ENCODE measurements at places on chromosomes 2 and 18.

DNA sequence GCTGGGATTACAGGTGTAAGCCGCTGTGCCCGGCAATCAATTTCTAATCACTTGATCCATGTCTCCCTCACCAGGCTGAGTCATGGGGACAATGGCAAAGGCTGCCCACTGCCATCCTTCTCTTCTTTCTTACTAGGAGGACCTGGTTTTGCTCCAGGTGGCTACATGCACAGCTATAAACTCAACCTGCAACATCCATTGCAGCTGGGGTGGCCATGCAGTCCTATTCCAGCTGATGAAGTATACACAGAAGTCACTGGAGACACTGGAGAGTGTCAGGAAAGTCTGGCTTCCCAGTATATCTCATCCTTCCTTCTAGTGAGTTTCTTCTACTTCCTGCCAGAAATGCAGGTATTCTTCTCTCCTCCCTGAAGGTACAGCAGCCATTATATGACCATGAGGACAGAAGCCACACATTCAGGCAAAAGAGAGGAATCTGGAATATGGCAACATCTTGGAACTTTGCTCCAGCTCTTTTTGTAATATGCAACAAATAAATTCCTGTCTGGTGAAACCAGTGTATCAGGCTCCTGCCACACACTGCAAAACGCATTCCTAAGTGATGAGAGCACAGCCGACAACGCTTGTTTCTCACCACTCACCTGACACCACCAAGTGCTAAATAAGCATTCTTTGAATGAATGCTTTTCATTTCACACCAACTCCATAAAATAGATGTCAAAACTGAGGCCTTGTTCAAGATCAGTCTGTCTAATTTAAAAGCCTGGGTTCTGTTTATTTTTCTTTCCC lies 32.3 kb downstream of the SCTR start:
- DNase-seq = peak; percentile 18

DNA sequence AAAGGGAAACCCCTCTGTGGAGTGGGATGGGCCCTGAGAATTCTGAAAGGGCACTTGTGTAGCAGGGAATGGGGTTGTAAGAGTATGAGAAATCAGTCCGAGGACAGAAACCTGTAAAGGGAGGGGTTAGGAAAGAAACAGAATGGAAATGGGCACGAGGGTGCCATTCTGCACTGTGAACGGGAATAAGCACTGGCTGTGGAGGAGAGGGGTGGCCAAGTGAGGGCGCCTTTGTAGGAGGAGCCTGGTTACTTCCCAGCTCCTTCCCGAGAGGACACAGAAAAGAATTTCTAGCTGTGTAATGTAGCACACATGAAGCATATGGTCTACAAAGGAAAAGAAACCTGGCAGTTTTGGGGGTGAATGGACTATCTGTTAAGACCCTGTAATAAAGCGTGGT lies 53.4 kb downstream of the POLR1A start:
- no peak for DNase-seq

GRCh38 chr2:71505086-71505769 lies 51.9 kb downstream of the DYSF start:
- peak; percentile 28 for DNase-seq

DNA sequence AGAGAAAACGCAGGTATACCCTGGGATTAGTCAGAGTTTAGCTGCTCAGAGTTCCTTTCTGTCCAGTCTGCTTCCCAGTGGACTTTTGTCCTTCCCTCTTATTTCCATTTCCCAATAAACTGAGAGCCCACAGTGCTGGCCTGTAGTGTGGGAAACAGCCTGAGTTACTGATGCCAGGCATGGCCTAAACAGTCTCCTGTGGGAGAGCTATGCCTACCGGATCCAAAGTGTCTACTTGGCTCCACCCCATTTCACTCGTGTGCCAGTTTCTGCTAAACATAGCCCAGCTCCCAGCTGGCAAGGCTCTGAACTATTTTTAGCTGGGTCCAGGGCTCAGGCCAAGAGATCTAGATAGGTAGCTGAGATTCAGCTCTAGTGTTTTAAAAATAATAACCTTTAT lies 15.6 kb upstream of the PPP1CB start:
- no peak for DNase-seq

- no peak for DNase-seq
These were observed 80.4 kb downstream of the ARMC9 start for GRCh38 chr2:231278868-231279267.

DNA sequence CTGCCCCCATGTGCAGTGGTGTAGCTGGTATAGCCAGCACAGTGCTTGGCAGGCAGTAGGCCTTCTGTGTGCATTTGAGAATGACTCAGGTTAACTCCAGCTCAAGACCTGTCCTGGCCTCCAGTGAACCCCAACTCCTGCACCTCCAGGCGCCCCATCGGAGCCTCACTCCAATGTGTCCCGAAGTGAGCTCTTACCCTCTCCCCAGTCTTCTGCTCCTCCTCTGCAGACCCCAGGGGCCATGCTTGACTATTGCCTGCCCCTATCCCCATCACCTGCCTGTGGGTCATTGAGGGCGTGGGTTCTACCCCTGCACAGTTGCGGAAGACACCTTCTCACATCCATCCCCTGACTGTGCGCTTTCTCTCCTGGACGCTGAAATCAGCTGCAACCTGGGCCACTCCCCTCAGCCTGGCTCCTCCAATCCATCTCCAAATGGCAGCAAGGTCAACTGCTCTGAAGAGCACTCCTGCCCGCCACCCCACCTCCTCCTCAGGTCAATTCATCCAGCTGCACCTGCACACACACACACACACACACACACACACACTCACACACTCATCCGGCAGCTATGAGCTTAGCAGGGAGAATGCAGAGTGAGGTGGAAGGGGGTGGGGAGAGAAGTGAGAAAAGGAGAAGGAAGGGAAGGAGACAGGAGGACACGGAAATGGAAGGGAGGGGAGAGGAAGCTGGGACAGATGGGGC lies 130.3 kb upstream of the GLI2 start:
- peak; percentile 86 for DNase-seq

DNA sequence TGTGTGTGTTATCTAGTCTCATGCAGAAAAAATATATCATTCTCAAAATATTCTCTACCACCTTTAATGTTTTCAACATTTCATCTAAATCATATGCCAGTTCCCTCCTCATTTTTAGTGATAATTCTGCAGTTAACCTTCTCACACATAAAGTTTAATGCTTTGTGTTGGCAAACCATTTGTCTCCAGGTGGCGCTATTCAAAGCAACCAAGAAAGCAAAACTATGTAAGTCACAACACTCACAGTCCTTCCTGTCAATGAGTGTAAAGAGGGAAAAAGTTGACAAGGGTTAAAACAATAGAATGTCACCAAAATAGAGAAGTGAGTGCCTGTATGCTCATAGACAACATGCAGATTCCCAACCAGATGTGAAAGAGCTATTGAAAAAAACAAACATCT lies 961.6 kb upstream of the LRRTM1 start:
- DNase-seq = no peak

DNA sequence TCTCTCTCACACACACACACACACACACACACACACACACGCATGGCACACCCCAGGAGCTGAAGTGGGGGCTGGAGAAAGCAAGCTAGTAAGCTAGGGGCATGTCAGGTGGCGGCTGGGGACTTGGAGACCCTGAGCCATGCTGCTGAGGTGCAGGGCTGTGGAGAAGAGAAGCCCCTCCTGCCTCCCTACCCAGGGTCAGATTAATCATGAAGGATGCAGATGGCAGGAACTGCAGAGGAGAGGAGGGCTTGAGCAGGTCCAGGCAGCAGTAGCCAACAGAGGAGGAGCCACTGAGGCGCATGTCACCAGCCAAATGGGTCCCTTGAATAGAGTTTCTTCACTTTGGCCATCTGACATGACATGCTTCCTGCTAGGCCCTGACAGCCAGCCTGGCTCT lies 9.6 kb downstream of the EDAR start:
- DNase-seq = no peak

DNA sequence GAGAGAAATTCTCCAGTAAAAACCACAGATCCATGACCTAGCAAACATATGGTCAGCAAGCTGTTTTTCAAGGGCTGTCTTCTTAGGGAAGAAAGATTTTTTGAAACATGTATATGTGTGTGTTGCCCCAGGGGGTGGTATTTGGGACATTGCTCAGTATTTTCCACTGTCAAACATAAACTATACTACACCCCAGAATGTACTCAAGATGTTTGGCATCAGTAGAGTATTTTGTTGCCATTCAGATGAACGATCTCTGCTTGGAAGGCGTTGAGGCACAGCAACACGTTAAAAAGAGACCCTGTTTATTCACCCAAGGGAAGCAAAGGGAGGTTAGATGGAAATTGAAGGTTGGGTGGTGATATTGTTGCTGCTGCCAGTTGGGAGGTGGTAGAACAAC lies 30.0 kb downstream of the EEF1B2 start:
- no peak for DNase-seq

DNA sequence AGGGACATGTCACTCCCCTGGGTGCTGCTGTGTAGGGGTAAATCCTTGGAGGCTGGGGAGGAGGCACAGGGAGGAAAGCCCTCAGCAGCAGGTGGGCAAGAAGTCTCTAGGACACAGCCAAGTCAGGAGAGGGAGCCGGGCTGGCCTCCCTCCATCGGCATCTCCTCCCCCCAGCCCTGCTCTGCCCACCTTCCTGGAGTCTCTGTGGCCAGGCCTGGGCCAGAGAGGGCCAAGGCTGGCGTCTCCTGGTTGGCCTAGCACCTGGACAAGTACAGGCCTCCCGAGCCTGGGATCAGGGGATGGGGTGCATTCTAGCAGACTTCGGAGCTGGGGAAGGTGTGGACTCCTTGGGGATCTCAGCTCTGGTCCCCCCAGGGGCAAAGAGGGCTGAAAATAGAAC lies 1.8 kb downstream of the SPEG start:
- DNase-seq = no peak

GRCh38 chr2:104501342-104501741 lies 352.6 kb upstream of the POU3F3 start:
- DNase-seq = no peak

DNA sequence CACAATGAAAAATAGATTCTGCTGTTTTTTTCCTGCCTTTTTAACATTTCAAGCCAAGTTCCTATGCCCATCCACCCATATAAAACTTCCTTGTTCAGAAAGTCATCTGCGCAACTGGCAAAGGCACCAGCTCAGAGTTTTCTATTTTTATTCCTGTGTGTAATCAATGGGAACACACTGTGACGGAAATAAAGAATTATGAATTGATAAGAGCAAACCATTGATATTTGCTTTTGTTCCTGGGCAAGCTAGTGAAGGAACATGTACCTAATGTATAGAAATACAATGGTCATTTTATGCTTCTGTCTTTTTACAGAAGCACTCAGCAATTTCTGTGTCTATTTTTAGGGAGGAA lies 30.8 kb upstream of the AAK1 start:
- no peak for DNase-seq

- DNase-seq = no peak
These were observed 51.1 kb upstream of the RAPH1 start for GRCh38 chr2:203586206-203586605.

GRCh38 chr2:20182241-20182931 lies 42.5 kb downstream of the SDC1 start:
- no peak for DNase-seq

GRCh38 chr18:70355620-70356385 lies 67.0 kb downstream of the SOCS6 start:
- DNase-seq = peak; percentile 73

- DNase-seq = no peak
These were observed 736.6 kb upstream of the HS6ST1 start for GRCh38 chr2:129055242-129055641.

DNA sequence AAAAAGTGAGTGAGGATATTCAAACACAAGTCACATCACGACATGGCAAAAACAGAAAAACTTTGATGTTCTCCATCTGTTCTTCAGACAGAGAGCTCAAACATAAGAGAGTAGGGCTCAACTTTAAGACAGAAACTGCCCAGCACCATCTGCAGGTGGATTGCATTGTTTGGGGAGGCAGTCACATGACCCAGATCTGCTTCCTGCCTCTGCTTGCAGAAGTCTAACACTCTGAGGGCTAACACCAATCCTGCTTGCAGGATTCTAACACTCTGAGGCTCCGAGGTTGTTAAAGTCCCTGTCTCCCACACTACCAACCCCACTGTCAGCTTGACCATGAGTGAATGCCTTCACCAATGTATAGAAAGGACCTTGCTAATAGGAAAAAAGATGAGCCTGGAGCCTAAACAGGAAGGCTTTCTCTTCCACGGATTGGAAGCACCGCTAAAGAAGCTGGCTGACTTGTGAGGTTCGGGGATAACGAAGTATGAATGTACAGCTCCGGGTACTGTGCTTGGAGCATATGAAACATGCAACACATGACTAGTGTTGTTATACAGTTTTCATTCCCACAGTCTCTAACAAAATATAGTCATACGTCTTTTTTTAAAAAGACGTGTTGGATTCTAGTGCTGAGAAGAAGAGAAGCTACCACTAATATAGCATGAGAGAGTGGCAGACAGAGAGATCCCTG lies 176.6 kb upstream of the CREB1 start:
- DNase-seq = peak; percentile 8

DNA sequence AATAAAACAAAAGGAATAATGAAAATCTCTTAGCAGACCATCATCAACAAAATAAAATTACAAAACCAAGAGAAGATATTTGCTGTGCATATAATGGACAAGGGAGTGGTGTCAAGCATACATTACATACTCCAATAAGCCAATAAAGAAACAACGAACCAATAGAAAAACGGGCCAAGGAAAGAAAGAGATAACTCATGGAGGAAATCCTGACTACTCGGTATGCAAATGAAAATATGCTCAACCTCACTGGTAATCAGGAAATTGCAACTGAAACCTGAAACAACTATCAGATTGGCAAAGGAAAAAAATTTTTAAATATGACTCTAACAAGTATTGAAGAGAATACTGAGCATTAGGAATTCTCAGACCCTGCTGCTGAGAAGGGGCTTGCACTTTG lies 84.7 kb downstream of the BCL2 start:
- DNase-seq = no peak

DNA sequence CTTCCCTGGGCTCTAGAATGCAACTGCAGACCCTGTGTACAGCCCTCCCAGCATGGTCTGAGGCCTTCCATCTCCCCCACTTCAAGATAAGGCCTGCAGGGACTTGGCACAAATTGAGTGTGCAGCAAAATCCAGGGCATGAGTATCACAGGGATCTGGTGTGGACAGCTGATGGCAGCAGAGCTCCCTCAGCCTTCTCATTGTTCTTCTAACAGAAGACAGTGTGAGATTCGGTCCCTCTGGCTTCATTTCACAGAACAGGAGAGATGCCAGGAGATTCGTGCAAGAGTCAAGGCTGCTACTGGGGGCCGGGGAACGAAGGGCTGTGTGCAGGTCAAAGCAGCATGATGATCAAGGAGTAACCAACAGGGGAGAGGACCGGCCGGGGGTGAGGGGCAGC lies 85.8 kb downstream of the UXS1 start:
- no peak for DNase-seq

GRCh38 chr2:215979620-215980019 lies 33.7 kb downstream of the MREG start:
- DNase-seq = no peak

DNA sequence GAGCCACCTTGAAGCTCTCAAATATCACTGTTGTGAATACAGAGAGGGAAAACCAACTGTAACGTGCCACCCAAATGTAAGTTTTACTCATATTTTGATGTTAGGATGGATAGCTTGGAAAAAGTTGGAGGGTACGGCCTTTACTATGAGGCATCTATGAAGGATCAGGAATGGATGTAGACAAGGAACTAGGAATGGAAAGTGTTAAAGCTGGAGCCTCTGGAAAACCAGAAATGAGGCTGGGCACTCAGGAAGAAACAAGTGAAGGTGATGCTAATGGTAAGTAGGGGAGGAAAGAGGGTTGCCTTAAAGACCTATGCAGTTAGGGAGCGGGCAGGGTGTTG lies 204 bp downstream of the TXNDC2 start:
- no peak for DNase-seq

- DNase-seq = no peak
These were observed 75.6 kb upstream of the CPO start for GRCh38 chr2:206863716-206864115.

- DNase-seq = no peak
These were observed 155.9 kb downstream of the WDPCP start for GRCh38 chr2:63432373-63432772.

Data from NCI-H510A treated with DMSO at 0.1 percent for 48 hours (cell line).